ENCODE measurements at places on chromosomes 16 and 17.

GRCh38 chr17:72682605-72683004, 409.9 kb downstream of the SLC39A11 start:
- no peak for DNase-seq

DNA sequence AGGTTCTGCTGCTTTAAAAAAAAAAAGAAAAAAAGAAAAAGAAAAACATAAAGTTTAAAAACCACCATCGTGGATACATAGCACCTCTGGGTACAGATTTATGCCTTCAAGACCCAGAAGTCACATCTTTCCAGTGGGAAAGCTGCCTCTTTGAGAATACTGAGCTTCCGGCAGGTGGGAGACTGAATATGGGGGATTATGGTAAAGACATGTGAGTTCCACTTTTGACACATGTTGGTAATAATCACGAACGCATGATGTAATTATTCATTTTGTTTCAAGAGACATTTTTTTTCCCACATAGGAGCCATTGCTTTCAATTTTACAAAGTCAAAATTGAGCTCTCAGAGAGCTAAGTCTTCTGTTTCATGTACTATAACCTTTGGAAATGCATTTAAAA, 229.7 kb upstream of the CDH5 start:
- no peak for DNase-seq

GRCh38 chr17:35368081-35368830, 5.2 kb downstream of the SLFN11 start:
- DNase-seq, result no peak

DNA sequence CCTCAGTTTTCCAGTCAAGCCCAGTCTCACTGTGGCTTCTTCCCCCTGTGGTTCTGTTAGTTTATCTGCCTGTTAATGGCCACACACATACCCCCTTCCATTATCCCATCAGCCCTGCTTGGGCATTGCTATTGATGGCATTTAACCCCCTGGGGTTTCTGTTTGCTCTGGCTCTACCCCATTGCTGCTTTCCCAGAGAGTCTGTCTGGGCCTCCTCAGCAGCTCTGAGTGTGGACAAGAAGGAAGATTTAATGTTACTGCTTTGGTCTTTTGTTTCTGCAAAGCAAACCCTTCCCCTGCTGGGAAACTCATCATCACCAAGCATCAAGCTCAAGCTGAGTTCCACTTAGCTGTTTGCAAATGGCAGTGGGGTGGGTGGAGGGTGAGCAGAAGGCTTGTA, 162.7 kb downstream of the CCT6B start:
- DNase-seq, result no peak

GRCh38 chr17:40821536-40821935, 878 bp downstream of the KRT10 start:
- no peak for DNase-seq

All from NCI-H2171 (cell line).